ENCODE measurements at places on chromosomes 7 and 10.

GRCh38 chr10:4074545-4075407 lies 289.8 kb upstream of the KLF6 start:
- no peak for DNase-seq

- no peak for DNase-seq
Observed at GRCh38 chr7:5231116-5231515, 41.1 kb downstream of the WIPI2 start.

DNA sequence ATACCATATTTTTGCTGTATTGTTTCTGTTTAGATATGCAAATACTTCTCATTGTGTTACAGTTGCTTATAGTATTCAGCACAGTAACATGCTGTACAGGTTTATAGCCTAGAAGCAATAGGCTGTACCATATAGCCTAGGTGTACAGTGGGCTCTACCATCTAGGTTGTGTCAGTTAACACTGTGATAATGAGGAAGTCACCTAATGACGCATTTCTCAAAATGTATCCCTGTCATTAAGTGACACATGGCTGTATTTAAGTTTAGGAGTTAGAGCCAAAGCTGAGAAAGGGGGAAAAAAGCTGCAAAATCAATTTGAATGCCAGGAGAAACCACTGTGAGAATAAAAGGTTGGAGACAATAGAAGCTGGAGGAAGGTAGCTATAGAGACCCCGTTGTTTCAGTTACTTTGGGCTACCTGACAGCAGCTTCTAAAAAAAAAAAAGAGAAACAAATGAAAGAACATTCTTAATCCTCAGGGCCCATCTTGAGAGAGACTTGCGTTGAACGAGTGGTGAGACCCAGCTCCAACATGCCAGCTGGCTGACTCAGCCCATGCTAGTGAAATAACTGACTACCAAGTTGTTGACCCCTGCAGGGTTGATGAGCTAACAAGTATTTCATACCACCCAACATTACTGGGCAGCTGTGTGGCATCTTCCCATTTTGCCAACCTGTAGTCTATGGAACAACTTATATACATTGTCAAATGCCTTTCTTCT lies 8.7 kb downstream of the STARD3NL start:
- DNase-seq: no peak

GRCh38 chr10:77501846-77502261 lies 135.8 kb downstream of the KCNMA1 start:
- DNase-seq: no peak

GRCh38 chr10:110263164-110263563 lies 41.6 kb downstream of the SMNDC1 start:
- DNase-seq: no peak

GRCh38 chr7:33716581-33717477 lies 188.5 kb upstream of the BMPER start:
- DNase-seq: no peak

DNA sequence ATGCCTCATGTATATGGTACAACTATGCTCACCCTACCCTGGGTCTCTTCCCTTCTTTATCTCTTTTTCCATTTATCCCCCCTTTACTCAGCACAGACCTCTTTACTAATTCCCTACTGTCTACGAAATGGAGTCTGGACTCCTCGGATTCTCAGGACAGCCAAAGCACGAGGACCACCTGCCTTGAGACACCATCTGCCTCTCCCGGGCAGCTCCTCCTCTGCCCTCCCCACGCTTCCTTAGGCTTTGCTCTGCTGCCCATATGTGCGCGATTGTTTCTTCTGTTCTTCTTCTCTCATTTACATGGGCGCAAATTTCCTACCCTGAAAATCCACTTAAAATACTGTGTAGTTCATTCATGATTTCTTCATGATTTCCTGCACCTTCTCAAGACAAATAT lies 62.7 kb upstream of the STK17A start:
- DNase-seq: no peak

DNA sequence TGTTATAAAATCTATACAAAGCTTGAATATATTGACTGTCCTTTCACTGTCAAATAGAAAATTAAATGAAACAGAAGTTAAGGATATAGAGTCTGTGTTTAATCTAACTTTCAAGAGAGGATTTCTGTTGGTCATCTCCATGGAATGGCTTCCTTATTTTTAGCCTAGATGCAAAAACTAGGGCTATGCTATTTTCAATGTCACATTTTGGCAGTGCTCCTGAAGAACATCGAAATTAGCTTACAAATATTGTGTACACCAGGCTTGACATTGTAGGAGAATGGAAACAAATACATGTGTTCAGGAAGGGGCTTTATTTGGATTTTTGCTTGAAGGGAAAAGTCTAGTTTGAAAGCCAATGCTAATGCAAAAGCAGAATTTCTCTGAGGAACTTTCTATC lies 295.4 kb downstream of the CDK14 start:
- no peak for DNase-seq

DNA sequence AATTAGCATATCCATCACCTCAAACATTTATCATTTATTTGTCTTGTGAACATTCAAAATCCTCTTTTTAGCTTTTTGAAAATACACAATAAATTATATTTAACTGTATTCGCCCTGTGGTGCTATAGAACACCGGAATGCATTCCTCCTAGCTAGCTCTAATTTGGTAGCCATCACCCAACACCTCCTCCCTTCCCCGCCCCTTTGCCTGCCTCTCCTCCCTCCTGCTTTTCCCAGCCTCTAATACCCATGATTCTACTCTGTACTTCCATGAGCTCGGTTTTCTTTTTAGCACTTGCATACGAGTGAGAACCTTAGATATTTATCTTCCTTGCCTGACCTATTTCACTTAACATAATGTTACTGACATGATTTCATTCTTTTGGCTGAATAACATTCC lies 80.1 kb downstream of the ANKRD26 start:
- DNase-seq: no peak

- no peak for DNase-seq
Observed at GRCh38 chr10:113438652-113439051, 114.2 kb upstream of the HABP2 start.

DNA sequence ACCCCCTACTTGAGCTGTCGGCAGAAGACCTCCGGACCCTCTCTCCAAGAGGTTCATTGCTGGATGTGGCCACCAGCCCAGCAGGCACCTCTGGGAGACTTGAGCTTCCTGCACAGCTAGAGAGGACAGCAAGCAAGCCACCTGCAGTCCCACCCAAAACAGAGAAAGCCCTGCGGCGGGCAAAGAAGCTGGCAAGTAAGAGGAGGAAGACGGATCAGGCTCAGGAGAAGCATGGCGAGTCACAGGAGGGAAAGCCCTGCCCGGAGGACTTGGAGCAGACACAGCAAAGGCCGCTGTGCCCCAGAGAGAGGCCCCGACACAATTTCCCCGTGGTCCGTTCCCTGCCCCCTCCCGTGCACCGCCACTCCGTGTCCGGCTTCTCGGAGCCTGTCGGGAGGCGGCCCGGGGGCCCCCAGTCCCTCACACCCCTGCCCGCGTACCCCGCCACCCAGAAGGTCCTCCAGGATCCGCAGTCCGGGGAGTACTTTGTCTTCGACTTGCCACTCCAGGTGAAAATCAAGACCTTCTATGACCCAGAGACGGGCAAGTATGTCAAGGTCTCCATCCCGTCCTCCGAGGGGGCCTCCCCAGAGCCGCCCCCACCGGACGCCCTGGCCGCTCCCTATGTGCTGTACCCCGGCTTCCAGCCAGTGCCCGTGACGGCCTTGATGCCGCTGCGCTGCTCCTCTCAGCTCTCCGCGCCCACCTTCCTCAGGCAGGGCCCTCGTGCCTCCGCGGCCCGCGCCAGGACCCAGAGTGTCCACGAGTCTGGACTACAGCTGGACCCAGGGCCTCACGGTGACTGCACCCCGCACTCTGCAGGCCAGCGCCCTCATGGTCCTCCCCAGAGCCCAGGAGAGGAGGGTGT lies 27.2 kb downstream of the C10orf71 start:
- no peak for DNase-seq

- DNase-seq: no peak
Observed at GRCh38 chr7:120114626-120115025, 158.3 kb upstream of the KCND2 start.

DNA sequence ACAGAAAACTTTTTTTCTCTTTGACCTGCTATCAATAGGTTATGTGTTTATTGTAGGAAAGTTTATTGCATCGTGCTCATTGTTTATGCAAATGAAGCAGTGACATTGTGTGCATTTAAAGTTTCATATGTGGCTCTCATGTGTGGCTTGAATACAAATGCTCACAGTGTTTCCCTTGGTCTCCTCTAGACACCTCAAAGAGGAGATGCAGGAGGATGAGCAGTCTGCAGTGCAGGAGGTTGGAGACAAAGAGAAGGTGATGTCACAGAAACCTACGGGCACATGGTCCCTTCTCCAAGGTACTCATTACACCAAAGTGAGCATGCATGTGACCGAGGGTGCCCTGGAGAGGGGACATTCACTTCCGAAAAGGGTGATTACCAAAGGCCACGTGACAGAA lies 430.2 kb downstream of the INHBA start:
- no peak for DNase-seq

GRCh38 chr7:43700059-43700501 lies 29.2 kb downstream of the COA1 start:
- no peak for DNase-seq

- no peak for DNase-seq
Observed at GRCh38 chr10:112803961-112804401, 146.1 kb upstream of the TCF7L2 start.

DNA sequence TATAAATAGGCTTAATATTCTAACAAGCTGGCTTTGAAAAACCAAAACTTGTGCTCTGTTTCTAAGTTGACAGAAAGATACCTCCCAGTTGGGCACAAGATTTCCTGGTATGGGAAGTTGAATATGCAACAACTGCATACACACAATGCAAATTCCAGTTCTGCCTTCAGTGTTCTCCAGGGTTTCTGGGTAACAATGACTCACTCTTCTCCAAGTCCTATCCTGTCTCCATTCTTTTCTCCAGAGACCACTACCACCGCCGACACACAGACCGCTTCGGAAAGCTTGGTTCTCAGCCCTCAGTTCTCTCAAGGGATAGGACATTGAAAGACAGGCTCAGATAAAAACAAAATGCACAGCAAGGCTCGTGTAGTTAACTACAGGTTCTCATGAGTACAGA lies 12.2 kb downstream of the PDE1C start:
- DNase-seq: no peak

DNA sequence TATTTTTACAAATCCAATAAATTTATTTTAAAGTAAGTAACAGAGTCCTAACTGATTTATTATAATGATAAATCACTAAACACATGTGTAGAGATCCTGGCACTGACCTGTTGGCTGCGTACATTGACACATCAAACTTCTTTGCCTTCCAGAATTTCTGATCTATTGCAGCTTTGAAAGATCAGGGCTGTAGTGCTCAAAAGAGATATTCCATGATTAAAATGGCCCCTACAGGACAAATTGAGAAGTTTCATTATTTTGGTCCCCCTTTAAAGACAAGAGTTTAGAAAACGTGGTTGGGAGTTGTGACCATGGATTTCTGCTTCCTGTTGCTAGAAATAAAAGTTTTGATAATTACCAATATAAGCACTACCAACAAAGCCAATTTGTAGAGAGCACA lies 87.7 kb upstream of the PDK4 start:
- DNase-seq: no peak

DNA sequence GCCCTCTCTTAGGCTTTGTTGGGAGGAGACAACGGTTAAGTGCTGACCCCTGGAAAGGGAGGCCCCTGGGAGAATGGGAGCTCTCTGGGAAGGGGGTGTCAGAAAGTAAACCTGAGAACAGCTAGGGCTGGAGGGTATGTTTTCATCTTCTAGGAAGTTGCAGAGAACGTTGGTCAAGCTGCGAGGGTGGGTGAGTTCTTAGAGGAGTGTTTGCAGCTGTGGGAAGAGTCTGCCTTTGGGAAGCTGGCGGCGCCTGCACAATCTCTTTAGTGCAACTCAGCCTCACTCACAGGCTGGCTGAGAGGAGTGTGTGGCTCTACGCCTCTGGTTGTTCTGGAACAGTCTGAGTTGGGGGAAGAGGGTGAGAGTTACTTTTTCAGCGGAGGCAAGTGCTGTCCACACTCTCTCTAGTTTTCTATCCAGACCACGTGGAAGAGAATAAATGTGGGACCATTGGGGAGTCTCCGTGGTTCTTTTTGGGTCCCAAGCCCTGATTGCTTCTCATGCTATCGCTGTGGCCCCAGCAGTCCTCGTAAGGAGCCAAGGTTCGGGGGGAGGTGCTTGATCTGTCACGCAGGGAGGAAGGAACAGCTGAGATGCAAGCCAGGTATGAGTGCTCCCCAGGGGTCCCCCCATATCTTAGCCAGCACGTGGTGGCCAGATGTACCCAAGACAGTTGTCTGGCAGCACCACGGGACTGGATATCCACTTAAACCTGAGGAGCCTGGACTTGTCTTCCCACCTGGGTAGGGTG lies 237.2 kb downstream of the BUB3 start:
- no peak for DNase-seq

DNA sequence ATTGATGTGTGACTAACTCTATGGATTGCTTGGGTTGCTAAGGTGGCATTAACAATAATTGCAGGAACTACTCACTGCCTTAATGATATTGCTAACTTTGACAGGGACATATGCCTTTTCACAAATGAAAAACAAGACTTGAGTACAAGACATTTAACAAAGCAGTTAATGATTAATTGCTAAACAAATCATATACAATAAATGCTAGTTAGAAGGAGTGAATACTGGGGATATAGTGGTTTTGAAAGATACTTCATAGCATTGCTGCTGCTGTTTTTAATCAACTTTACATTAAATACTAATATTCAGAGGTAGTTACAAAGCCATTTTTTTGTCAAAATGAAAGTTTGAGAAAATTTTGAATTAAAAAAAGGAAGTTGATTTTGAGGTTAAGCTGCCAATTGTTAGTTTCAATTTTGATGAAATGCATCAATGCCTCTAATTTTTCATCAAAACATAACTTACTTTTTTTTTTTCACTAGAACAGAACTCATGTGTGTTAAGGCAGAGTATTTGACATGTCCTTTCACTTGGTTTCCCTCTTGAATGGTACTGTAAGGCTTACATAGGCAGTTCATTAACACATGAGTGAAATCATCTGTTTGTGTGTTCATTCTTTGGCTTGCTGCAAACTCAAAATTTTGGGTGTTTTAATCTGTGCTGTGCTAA lies 106.2 kb upstream of the SEMA3D start:
- no peak for DNase-seq

- DNase-seq: no peak
Observed at GRCh38 chr10:18145652-18146051, 5.4 kb downstream of the CACNB2 start.

DNA sequence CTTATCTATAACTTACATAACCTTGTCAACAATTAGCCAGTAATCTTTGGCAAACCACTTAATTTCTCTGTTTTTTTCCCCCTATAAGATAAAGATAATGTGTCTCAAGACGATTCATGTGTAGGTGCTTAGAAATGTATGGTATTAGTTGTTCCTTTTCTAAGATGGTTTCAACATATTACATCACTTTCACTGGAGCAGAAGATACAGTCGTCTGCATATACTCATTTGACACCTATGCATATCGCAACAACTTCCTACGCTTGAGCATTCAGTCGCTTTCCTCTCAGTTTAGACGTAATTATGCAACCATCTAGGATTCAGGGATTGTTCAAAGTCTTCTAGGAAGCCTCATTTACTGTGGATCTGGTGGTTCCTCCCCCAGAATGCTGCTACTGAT lies 396.7 kb downstream of the PHTF2 start:
- DNase-seq: no peak

DNA sequence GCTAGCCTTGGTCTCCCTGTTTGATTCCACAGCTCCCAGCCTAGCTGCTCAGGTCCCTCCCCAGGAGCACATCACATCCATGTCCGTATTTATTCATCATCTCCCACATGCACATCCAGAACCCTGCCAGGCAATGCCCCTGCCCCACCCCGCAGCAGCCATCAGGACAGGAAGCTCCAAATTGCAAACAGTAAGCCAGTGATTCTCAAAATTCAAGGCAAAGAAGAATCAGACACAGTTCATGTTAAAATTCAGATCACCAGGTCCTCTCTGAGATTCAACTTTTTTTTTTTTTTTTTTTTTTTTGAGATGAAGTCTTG lies 17.7 kb downstream of the LRRC20 start:
- DNase-seq: no peak

Data from stimulated activated CD8-positive, alpha-beta memory T cell treated with anti-CD3 and anti-CD28 coated beads, Interleukin-12 subunit alpha, Interleukin-12 subunit beta, amount 100 ng/mL, for 1 hour (primary cell).